ENCODE measurements at places on chromosomes 6 and 20. TPM values are rescaled to one million over a fixed set of nuclear protein-coding genes. Genes with fewer than 3 reads are reported as not detected.

The PKIB gene
- total RNA-seq, result 2.9 TPM

The PET117 gene
- total RNA-seq, result 15.8 TPM

The PROKR2 gene
- total RNA-seq, result not detected

The TBC1D32 gene
- 5.7 TPM for total RNA-seq

The BTN1A1 gene
- total RNA-seq, result not detected

The PRRC2A gene
- 126 TPM for total RNA-seq

The THEMIS gene
- total RNA-seq, result not detected

The C6orf163 gene
- total RNA-seq, result 0.92 TPM

The SPATS1 gene
- not detected for total RNA-seq

The ZSCAN23 gene
- 1.1 TPM for total RNA-seq

The CCM2L gene
- not detected for total RNA-seq

The FGD2 gene
- total RNA-seq, result 0.07 TPM

The ABCC10 gene
- 24.0 TPM for total RNA-seq

The C20orf202 gene
- not detected for total RNA-seq

The HLA-DRB5 gene
- not detected for total RNA-seq

The RSPO3 gene
- total RNA-seq, result not detected

The HS3ST5 gene
- not detected for total RNA-seq

The C20orf141 gene
- not detected for total RNA-seq

The CST9 gene
- not detected for total RNA-seq

The ELOVL5 gene
- 91.9 TPM for total RNA-seq

The PRELID3B gene
- total RNA-seq, result 83.8 TPM

The TNFRSF6B gene
- total RNA-seq, result 224 TPM

The ATP6V1G2 gene
- total RNA-seq, result 0.56 TPM

The LY6G6F gene
- total RNA-seq, result not detected

The LY86 gene
- total RNA-seq, result not detected

The HSD17B8 gene
- total RNA-seq, result 16.7 TPM

The RAET1G gene
- total RNA-seq, result 1.0 TPM

The CST5 gene
- total RNA-seq, result not detected

The SLC17A3 gene
- not detected for total RNA-seq

The SLPI gene
- total RNA-seq, result 9.1 TPM

The PNLDC1 gene
- total RNA-seq, result 0.07 TPM

The TMEM170B gene
- 0.03 TPM for total RNA-seq

The PBOV1 gene
- not detected for total RNA-seq

The DSP gene
- 352 TPM for total RNA-seq

The GHRH gene
- not detected for total RNA-seq

The TBXT gene
- total RNA-seq, result not detected

The CRYBG1 gene
- total RNA-seq, result 109 TPM

The WDR46 gene
- total RNA-seq, result 83.3 TPM

The BNIP5 gene
- total RNA-seq, result not detected

The SLC25A27 gene
- total RNA-seq, result 3.8 TPM

The FOXF2 gene
- total RNA-seq, result 0.11 TPM

The ANKRD66 gene
- not detected for total RNA-seq

The CLPSL2 gene
- total RNA-seq, result not detected
